ENCODE measurements at places on chromosomes 11 and 22. TPM values are rescaled to one million over a fixed set of nuclear protein-coding genes. Genes with fewer than 3 reads are reported as not detected.

The INS gene
- polyA plus RNA-seq, result not detected

The FXYD2 gene
- not detected for polyA plus RNA-seq

The FOLH1 gene
- polyA plus RNA-seq, result 0.24 TPM

The OOSP1 gene
- polyA plus RNA-seq, result not detected

The H19 gene
- polyA plus RNA-seq, result not detected

The VEGFB gene
- polyA plus RNA-seq, result 9.3 TPM

The EHD1 gene
- 2.5 TPM for polyA plus RNA-seq

The CD3E gene
- not detected for polyA plus RNA-seq

The RNF121 gene
- 4.5 TPM for polyA plus RNA-seq

The CHADL gene
- polyA plus RNA-seq, result 0.28 TPM

The GDPD4 gene
- not detected for polyA plus RNA-seq

The GLYATL2 gene
- 0.24 TPM for polyA plus RNA-seq

The ANGPTL5 gene
- polyA plus RNA-seq, result 0.42 TPM

The PRR33 gene
- polyA plus RNA-seq, result not detected

The LRRC10B gene
- polyA plus RNA-seq, result not detected

The MOGAT2 gene
- not detected for polyA plus RNA-seq

The MUC2 gene
- not detected for polyA plus RNA-seq

The CCDC188 gene
- polyA plus RNA-seq, result not detected

The OSBP gene
- polyA plus RNA-seq, result 14.9 TPM

The IL18 gene
- polyA plus RNA-seq, result not detected

The SMC1B gene
- not detected for polyA plus RNA-seq

The PKNOX2 gene
- 2.1 TPM for polyA plus RNA-seq

Measured in Purkinje cell (primary cell).